ENCODE measurements at places on chromosomes 2 and 18.

GRCh38 chr2:98768384-98769113, 37.6 kb upstream of the MGAT4A start:
- DNase-seq, result no peak

DNA sequence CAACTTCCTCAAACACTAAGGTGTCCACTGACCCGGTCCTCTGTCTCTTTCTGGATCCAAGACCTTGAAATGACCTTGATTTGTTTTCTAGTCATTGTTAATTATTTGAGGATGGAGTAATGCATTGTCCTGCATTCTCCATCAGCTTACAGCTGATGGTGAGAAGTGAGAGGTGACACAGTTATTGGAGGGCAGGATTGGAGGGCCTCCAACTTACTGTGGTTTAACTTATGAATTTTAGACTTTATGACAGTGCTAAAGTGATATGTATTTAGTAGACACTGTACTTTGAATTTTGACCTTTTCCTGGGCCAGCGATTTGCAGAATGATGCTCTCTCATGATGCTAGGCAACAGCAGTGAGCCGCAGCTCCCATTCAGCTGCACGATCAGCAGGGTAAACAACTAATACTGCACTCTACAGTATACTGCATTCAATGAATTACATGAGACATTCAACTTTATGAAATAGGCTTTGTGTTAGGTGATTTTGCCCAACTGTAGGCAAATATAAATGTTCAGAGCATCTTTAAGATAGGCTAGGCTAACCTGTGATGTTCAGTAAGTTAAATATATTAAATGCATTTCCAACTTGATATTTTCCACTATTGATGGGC, 200.0 kb upstream of the MEX3C start:
- DNase-seq, result no peak

DNA sequence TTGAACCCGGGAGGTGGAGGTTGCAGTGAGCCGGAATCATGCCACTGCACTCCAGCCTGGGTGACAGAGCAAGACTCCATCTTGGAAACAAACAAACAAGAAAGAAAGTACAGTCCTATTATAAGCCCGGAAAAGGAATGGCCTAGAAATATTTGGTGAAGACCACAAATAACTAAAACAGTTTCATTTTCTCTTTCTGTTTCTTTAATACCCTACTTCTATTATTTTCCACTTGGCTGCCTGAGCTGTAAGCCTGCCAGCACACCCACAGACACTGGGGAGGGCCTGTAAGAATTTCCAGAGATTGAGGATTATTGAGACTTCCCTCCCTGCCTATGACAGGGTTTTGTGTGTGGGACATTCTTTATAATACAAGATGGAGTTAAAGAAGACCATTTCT, 188.0 kb upstream of the DCC start:
- DNase-seq, result no peak

DNA sequence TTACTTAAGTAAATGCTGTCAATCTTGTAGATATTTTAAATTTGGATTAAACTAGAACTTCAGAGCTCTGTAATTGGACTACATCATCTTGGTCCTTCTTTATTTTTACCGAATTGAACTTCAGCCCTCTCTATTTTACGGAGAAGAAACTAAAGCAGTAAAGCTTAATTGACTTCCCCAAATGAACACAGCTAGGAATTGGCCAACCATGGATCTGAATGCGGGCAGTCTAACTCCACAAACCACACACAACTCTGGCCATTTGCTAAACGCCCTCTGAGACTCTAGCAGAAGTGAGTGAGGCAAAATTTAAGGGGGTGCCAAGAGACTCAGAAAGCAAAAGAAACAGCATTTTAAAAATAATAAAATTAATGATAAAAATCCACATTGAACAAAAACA, 86.3 kb upstream of the KCTD1 start:
- no peak for DNase-seq

DNA sequence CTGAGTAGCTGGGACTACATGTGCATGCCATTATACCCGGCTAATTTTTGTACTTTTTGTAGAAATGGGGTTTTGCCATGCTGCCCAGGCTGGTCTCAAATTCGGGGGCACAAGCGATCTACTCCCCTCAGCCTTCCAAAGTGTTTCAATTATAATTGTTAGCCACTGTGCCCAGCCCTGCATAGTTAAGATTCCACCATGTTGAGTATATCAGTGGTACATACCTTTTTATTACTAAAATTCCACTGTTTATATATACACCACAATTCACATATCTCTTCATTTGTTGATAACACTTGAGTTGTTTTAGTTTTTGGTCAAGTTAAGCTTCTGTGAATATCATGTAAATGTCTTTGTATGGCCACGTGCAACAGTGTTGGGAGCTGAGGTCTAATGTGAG, 12.8 kb upstream of the FMNL2 start:
- no peak for DNase-seq

GRCh38 chr2:109345653-109346480, 216.9 kb downstream of the SH3RF3 start:
- DNase-seq, result peak; percentile 71

DNA sequence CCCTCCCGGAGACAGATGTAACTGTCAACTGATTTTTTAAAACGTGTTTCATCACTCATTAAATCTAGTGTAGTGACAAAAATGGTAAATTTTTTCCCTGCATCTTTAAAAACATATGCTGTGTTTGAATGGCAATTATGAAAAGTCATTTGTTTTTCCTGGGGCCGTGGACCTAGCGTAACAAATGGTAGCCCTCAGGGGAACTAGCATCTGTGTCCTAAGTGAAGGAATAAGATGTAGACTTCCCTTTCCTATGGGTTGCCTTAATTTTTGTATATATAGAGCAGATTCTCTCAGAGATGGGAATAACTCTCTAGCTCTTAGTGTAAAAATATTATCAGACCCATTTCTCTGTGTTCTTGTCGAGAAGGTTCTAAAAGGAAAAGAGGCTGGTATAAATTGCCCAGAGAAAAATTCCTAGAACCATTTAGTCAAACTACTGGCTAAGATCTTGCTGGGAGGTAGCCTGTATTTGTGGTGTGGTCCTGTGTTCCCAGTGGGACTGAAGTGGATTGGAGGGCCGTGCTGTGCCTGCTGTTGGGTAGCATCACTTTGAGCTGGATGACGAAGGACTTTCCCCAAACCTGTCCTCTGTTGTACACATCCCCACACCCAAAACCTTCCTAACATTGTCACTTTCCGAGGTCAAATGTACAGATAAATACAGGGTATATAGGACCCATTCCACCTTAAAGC, 85.8 kb downstream of the LIMS1 start:
- no peak for DNase-seq

- no peak for DNase-seq
Observed at GRCh38 chr2:152022090-152022489, 76.8 kb downstream of the CACNB4 start.

- no peak for DNase-seq
Observed at GRCh38 chr18:26301681-26302080, 75.4 kb downstream of the TAF4B start.

- DNase-seq, result no peak
Observed at GRCh38 chr18:36947820-36948348, 119.0 kb downstream of the KIAA1328 start.

GRCh38 chr2:207718521-207718920, 7.1 kb downstream of the CCNYL1 start:
- DNase-seq, result no peak

DNA sequence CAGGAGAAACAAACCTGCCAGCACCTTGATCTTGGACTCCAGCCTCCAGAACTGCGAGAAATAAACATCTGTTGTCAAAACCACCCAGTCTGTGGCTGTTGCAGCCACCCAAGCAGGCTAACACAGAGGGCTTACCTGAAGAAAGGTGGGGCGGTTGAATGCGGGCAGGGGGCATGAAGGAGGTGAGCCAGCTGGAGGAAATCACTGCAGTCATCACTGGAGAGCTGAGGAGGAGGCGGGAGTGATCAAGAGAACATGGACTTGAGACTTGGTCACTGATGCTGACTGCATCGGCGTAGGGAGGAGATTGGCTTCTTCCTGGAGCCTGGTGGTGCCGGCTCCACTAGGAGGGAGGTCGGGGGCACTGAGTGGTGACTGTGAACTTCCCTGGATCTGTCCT, 14.6 kb upstream of the ARMC9 start:
- no peak for DNase-seq

GRCh38 chr2:98883780-98884211, 52.2 kb downstream of the CRACDL start:
- DNase-seq, result no peak

- DNase-seq, result no peak
Observed at GRCh38 chr18:55790296-55790695, 202.3 kb upstream of the TCF4 start.

GRCh38 chr2:47198985-47199451, 43.9 kb upstream of the STPG4 start:
- DNase-seq, result peak; percentile 40

GRCh38 chr2:24926602-24927252, 6.7 kb upstream of the ADCY3 start:
- no peak for DNase-seq

GRCh38 chr2:8061219-8061618, 620.6 kb upstream of the ID2 start:
- no peak for DNase-seq

- DNase-seq, result no peak
Observed at GRCh38 chr18:69725009-69725408, 222.7 kb downstream of the CD226 start.

- no peak for DNase-seq
Observed at GRCh38 chr2:22449696-22450095, 935.3 kb upstream of the KLHL29 start.

DNA sequence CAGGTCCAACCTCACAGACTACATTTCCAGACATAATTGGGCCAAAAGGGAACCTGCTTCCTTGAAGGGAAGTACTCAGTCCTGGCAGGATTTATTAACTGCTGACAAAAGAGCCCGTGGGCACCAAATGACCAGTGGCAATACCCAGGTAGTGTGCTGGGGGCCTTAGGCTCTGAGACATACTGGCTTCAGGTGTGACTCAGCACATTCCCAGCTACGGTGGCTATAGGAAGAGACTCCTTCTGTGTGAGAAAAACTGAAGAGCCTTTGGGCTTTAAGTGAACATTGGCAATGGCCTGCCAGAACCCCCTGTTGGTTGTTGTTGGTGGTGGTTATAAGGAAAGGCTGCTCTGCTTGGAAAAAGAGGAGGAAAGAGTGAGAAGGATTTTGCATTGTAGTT, 401.8 kb downstream of the KCNJ3 start:
- DNase-seq, result no peak

DNA sequence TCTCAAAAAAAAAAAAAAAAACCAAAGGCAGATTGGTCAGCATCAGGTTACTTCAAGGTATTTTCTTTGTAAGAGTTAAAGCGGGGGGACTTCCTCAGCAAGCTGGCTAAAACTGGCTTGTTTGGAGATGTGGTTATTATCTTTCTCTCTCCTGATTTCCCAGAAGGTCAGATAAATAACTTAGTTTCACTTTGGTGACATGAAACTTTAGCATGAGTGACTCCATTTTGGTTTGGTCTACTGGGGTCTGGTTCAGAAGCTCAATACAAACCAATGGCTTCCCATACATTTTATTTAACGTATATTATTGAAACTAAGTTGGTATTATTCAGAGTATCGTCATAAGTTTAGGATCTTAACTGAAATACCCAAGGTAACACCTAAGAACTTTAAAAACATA, 41.6 kb upstream of the AMMECR1L start:
- DNase-seq, result no peak

- DNase-seq, result no peak
Observed at GRCh38 chr2:188628989-188629752, 337.5 kb downstream of the GULP1 start.

GRCh38 chr18:80190311-80190710, 57.0 kb downstream of the PARD6G start:
- DNase-seq, result no peak

GRCh38 chr2:219175928-219176817, 552 bp downstream of the CNPPD1 start:
- no peak for DNase-seq

GRCh38 chr2:231387904-231388724, 7.4 kb upstream of the B3GNT7 start:
- no peak for DNase-seq

DNA sequence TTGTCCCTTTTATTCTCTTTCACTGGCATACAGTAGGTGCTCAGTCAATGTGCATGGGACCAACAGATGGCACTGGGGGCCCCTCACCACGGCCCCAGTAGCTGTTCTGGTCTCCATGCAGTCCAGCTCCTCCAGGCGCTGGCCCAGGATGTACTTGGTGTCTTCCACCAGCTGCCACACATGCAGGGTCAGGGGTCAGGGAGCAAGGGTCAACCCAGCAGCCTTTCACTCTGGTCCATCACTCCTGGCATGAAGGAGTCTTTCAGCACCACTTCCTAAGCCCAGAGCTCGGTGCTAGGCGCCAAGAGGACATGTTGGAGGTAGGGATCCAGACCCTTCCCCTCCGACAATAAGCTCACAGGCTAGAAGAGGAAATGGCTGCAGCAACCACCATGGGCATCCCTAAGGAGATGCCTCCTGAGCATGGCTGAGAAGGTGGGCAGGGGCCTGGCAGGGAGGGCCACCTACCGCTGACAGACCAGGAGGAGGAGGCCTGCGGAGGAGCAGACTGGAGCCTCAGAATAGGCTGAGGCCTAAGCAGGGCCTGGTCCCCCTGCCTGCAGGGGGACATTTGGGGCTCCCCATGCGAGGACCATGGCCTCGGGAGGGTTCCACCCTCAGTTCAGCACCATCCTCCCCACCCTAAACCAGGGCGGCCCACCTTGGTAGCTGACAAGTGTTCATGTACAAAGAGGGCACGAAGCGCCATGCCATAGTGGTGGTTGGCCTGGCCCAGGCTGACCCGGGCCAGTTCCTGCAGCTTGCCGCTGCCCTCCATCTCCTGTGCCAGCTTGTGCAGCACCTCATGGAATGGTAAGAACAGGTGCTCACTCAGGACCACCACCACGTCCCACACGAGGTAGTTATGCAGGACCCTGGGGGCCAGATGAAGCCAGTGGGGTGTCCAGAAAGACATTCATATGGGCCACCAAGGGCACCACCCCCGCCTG, 10.2 kb downstream of the ALPG start:
- no peak for DNase-seq

DNA sequence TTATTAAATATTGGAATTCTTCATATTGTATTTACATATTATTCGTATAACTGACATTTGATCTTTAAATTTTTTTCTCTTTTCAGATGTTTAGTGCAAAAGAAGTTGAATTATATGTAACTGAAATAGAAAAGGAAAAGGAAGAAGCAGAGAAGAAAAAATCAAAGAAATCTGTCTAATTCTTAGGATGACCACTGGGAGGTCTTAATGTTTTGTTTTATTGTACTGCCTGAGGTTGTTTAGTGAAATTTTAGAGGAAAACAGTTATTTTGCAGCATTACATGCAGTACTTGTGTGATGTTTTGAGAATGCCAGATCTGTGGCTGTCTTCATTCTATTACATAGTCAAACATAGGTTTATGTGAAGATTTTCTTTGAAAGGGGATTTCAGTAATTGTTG, 34.0 kb upstream of the TAF4B start:
- DNase-seq, result no peak
